ENCODE measurements at places on chromosomes 2 and 18. TPM values are rescaled to one million over a fixed set of nuclear protein-coding genes. Genes with fewer than 3 reads are reported as not detected.
A peak's percentile ranks its signal among the peaks of the same experiment; 100 is the strongest.

DNA sequence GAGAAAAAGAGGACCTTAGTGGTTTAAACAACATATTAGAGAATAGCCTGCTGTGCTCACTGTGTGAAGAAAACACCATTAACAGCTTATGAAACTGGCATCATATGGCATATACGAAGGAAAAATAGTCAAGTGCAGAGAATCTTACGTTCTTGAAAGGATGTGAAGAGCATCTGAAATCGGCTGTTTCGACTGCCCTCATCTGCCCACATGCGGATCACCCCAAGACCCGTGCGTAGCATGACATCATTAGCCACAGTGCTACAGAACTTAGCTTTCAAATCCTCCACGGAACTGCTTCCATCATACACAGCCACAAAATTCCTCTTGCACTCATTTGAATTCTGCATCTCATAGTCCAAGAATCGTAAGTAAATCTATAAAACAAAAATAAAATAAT is 84.3 kb downstream of the NETO1 start:
- DNase-seq = no peak

- peak; percentile 7 for DNase-seq
Observed at GRCh38 chr2:200649724-200650123, 63.9 kb downstream of the AOX1 start.

The ALPP gene
- total RNA-seq = not detected

The SLC9A2 gene
- total RNA-seq = 2.4 TPM

The PLCL1 gene
- total RNA-seq = 31.2 TPM

The CRACDL gene
- total RNA-seq = 5.7 TPM
